NCI-H1694 treated with DMSO at 0.1 percent for 48 hours (cell line): ENCODE measurements at places on chromosomes 6 and 20.

- DNase-seq, result no peak
These were observed 119.2 kb upstream of the SASH1 start for GRCh38 chr6:148223424-148223842.

GRCh38 chr6:72890233-72890632 is 268.4 kb downstream of the KCNQ5 start:
- DNase-seq, result no peak

GRCh38 chr20:52867305-52867704 is 104.9 kb upstream of the TSHZ2 start:
- DNase-seq, result no peak

- DNase-seq, result no peak
These were observed 10.5 kb upstream of the TXNDC5 start for GRCh38 chr6:7921046-7921445.

DNA sequence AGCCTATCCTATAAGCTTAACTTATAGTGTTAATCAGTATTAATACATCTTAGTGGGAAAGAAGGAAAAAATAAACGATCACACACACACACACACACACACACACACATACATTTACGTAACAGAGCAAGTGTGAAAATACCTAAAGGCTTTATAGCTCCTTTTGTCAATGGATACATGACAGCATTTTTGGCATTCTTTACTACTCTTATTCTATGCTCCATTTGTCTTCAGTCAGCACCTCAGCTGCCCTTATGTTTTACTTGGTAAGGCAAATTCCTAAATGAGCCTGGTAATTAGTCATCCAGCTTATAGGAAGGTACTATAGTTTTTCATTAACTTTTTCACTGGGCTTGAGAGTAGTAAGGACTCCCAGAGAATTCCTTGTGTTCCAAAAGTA is 25.1 kb upstream of the SLC17A3 start:
- DNase-seq, result no peak

GRCh38 chr6:43730634-43731033 is 39.4 kb upstream of the VEGFA start:
- DNase-seq, result no peak

DNA sequence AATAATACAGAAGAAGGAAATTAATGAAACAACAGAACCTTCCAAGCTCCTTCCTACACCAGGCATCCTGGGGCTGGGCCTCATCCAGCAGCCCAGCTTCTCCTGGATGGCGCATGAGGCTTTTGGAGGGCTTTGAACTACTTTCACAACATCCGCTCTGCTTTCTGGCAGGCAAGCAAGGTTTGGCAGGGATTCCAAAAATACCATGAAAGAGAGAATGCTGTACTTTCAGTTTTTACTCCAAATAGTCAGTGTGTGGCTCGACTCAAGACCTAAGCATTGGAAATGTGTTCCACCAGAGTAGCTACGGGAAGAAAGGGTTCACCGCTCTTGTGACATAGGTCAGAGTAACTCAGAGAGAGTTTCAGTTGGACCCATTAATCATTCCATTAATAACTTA is 125.4 kb downstream of the OPRM1 start:
- DNase-seq, result no peak

DNA sequence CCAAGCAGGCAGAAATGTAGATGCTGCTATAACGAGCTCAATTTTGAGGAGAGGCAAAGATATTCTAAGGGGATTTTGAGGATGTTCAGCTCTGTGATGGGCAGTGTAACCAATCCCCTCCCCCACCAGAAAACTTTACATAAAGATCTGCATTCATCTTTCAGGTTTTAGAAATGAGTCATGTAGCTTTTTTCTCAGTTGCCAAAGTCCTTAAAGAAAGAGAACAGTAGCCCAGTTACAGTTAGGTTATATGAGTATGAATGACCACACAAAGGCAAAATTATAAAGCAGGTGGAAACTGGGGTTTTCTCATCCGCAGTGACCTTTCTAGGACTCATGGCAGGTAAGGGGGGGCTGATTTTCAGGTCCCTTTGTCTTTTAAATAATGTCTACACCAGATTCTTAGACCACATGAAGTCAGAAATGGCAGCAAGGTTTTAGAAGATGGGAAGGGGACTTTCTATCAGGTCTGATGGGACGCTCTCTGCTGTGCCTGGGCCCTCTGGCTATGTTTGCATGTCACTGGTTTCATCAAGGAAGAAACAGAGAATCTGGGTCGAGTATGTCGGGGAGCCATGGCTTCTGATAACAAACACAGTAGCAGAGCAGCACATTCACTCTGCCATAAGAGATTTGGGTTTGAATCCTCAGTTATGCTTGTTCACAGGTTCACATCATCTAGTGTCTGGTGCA is 94.7 kb downstream of the CLIC5 start:
- DNase-seq, result no peak

GRCh38 chr6:169622618-169623017 is 79.2 kb downstream of the WDR27 start:
- no peak for DNase-seq

DNA sequence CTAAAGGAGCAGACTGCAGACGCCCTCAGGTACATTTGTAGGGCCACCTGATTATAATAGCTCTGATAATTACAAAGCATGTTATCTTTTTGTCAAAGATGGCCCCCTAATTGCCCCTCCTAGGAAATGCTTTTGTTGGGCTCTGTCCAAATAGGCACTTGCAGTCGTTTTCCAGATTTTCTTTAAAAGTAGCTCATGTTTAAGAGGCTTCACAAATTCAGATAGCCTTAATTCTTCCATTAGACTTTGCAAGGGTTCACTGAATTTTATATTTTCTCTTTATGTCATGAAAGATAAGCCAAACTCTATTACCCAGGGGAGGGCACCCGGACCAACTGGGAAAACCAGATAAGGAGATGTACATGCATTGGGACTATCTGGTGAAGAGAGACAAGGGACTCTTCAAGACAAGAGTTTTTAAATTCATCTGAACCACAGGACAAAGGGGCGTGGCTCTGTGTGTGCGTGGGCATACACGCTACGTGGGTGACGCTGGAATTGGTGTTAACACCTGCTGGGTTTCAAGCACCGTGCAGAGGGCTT is 95.6 kb downstream of the TOX2 start:
- DNase-seq, result no peak

DNA sequence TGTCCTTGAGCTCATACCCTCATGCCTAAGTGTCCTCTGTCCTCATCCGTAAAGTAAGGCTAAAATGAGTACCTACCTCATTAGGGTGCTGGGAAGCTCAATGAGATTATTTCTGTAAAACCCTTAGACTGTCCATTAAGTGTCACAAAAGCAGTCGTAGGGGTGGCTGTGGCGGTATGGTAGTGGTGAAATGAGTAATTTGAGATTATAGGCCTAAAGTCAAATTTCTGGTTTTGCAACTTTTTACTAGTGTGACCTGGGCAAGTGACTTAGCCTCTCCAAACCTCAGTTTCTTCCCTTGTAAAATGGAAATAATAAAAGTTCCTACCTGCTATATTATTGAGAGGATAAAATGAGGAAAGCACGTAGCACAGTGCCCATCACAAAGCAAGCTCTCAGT is 148.2 kb upstream of the AKAP12 start:
- DNase-seq, result no peak

DNA sequence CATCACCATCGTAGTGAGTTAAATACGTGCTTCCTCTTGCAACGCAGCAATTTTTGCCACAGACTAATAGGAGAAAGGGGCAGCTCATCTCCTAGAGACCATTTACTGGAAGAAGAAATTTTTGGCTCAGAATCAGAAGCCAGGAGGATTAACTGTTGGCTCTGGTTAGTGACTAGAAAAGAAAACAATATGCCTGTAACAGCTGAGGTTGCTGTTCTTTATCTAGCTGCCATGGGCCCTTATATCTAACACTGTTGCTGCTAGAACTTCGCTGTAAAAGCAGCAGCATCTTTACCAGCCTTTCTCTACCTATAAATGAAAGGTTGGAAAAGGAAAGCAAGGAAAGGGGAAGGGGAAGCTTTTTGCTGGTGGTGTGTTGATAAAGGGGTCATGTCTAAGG is 65.9 kb downstream of the FAM135A start:
- DNase-seq, result peak; percentile 2

- no peak for DNase-seq
These were observed 31.0 kb upstream of the VEGFA start for GRCh38 chr6:43738877-43739641.

GRCh38 chr6:52512199-52512598 is 64.7 kb downstream of the TRAM2 start:
- no peak for DNase-seq

DNA sequence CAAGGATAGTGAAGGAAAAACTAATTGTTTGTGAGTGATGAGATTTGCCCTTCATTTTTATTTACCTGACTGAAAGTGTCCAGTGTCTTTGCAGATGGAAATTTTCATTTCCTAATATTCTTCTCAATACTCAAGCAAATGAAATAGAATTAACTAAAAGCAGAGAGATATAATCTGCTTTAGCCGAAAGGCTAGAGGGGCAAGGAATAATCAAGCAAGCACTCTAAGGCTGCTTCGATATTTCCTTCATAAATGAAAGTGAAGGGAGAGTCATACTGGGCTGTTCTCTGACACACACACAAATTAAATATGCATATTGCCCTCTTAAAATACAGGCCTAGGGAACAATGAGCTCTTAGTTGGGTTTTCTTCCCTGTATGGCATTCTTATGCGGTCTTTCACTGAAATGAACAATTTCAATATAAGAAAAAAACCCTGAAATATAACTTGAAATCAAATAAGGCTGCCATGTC is 47.5 kb upstream of the POPDC3 start:
- DNase-seq, result no peak

DNA sequence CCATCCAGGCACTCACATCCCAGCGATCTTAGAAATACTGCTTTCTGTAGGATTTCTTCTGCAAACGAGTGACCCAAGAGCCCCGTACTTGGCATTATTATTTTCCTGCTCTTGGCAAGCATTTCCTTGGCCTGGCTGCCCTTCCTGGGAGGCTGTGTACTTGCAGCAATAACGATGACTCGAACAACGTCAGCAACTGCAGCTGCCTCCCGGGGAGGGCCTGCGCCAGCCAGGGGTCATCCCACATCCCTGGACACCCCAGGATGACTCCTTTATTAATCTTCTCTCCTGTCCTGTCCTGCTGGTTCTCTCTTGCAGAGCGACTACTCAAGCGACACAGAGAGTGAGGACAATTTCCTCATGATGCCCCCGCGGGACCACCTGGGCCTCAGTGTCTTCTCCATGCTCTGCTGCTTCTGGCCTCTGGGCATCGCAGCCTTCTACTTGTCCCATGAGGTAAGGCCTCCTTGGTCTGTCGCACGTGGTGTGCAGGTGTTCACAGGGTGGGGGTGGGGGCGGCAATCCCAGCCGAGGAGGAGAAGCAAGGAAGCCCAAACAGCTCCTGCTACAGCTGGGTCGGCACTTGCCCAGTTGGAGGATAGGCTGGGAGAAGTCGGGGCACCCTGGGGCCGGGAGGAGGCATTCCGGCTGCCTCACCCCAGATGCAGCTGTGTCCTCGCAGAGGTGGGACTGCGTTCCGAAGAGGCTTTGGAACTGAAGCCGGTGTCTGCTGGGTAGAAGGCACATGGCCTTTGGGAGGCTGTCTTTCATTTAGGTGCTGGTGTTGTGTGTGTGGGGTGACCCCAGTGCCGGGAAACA is 115.3 kb downstream of the SYNDIG1 start:
- no peak for DNase-seq

GRCh38 chr20:41279546-41280225 is 37.8 kb downstream of the ZHX3 start:
- DNase-seq, result no peak

DNA sequence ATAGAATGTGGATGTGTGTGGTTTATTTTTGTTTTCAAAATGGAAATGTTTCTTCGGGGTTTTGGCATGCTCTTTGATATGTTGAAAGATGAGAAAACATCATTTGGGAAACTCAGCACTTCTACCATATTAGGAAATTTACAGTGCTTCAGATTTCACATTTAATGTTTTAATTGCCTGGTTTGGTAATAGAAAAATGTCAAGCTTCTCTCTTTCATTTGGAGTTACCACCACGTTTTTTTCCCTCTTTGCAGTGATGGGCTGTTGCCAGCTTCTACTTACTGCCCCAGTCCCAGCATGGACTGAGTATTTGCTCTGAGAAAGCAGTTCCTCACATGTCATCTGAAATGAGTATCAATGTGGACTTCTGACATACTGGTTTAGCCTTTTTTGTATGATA is 267.7 kb downstream of the PRL start:
- no peak for DNase-seq

- DNase-seq, result no peak
These were observed 55.6 kb downstream of the ZNF292 start for GRCh38 chr6:87210979-87211378.

DNA sequence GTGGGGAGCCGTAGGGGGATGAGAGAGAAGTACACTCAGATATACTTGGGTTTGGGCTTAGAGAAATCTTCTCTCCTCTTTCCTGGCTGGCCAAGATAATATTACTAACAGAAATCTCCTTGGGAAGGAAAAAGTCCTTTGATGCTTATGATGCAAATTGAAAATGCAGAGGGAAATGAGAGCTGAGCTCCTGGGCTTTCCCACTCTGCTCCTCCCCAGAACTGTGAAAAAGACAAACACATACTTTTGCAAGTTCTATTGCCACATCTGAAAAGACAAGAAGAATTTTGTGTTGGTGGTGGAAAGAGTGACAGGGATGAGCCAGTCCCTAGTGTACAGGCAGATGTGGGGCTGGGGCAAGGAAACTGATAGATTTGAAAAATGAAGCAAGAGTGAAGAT is 185.9 kb downstream of the ANKRD60 start:
- no peak for DNase-seq

DNA sequence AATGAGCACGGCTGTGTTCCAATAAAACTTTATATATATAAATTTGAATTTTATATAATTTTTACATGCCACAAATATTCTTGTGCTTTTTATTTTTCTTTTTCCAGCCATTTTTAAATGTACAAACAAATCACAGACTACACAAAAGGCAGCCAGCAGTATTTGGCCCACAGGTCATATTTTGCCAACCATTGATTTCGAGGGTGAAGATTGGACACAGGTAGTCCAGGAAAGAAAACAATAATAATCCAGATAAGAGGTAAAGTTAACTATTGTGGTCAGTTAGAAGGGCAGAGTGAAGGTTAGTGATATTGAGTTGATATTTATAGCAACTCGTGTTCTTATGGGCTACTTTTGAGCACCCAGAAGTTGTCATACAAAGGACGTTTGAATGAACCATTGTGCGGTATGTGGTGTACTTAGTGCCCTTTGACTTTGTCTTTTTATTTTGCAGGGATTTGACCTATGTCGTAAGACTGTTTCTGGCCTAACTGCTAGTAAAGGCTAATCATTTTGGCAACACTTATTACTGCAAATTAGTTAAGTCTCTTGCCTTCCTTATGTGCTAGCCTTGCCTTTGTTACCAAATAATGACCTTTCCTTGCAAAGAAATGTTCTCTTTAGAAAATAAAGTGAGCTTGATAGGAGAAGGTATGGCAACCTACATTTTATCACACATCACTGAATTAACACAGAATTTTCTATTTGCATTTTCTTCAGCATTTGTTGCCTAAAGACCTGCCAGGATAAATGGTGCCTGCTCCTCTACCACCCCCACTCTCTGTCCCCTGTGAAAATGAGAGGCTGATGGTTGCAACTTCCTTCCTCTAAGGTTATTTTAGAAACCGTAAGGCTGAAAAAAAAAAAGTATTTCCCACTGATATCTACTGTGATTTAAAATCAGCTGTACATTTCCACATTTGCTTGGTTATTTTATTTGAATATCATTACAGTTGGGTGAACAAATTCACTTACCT is 493.9 kb upstream of the SOX4 start:
- DNase-seq, result no peak
